Pancreas (tissue), 10 donors: ENCODE measurements at places on chromosomes 4 and X. TPM values are rescaled to one million over a fixed set of nuclear protein-coding genes. Genes with fewer than 3 reads are reported as not detected.

TRIM61 gene
- total RNA-seq = 0.41 TPM

DNA sequence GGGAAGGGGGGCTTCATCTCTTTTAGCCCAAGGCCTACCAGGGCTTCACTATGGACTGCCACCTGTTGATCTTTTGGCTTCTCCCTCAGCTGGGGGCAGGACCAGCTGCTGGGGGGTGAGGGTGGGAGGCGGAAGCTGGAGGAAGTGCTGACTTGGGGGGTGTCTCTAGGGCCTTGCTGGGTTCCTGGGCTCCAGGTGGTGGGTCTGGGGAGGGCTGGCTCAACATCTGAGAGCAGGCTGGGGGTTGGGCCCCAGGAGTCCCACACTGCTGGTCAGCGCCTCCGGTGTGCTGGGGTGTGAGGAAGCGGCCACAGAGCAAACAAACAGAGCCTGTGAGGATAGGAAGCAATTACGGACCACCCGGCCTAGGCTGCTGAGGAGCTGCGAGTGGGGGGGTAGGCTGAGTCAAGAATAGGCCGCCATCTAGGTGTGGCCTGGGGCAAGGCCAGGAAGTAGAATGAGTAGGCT, 85.7 kb downstream of the EFNB1 start:
- DNase-seq = no peak
- H3K27ac ChIP-seq = no peak overlapping the region
- H3K4me1 ChIP-seq = no peaks in the 10 kb centered on the region

FAM53A gene
- 1.4 TPM for total RNA-seq

NPY1R gene
- total RNA-seq = 8.5 TPM

- no peak overlapping the region for H3K27ac ChIP-seq
- no peaks in the 10 kb centered on the region for H3K36me3 ChIP-seq
- H3K4me1 ChIP-seq = no peaks in the 10 kb centered on the region
Measured at GRCh38 chrX:133305348-133305747, 87.2 kb upstream of the TFDP3 start.

- no peaks in the 10 kb centered on the region for H3K4me1 ChIP-seq
- H3K36me3 ChIP-seq = no peaks in the 10 kb centered on the region
- H3K27me3 ChIP-seq = no peaks in the 10 kb centered on the region
- H3K4me3 ChIP-seq = no peak overlapping the region
- no peak overlapping the region for H3K27ac ChIP-seq
Measured at GRCh38 chr4:22824091-22824490, 131.4 kb downstream of the GBA3 start.

DIPK2B gene
- 2.3 TPM for total RNA-seq
